ENCODE measurements at places on chromosomes 6 and 20. TPM values are rescaled to one million over a fixed set of nuclear protein-coding genes. Genes with fewer than 3 reads are reported as not detected.

RFX6 gene
- total RNA-seq: not detected

ULBP3 gene
- 8.4 TPM for total RNA-seq

ACTR5 gene
- 12.9 TPM for total RNA-seq

IPCEF1 gene
- 0.29 TPM for total RNA-seq

CD93 gene
- not detected for total RNA-seq

SLC35D3 gene
- total RNA-seq: not detected

CD24 gene
- total RNA-seq: 1,415 TPM
